ENCODE measurements at places on chromosomes 1 and 21. TPM values are rescaled to one million over a fixed set of nuclear protein-coding genes. Genes with fewer than 3 reads are reported as not detected.

Gene NFYC
- total RNA-seq: 69.0 TPM

Gene FCRLB
- total RNA-seq: 0.57 TPM

Gene ADAMTS5
- total RNA-seq: 10.7 TPM

Gene SPRR2F
- not detected for total RNA-seq

Gene GABRD
- total RNA-seq: not detected

GRCh38 chr1:199721001-199721400 lies 306.5 kb upstream of the NR5A2 start:
- H3K27ac ChIP-seq: no peak overlapping the region
- no peak for DNase-seq
- no peak overlapping the region for H3K4me3 ChIP-seq
- no peaks in the 10 kb centered on the region for H3K36me3 ChIP-seq
- H3K4me1 ChIP-seq: no peaks in the 10 kb centered on the region

GRCh38 chr1:237205400-237206064 lies 163.5 kb downstream of the RYR2 start:
- no peaks in the 10 kb centered on the region for H3K4me1 ChIP-seq
- no peak for DNase-seq
- no peaks in the 10 kb centered on the region for H3K36me3 ChIP-seq
- H3K27me3 ChIP-seq: no peaks in the 10 kb centered on the region
- H3K27ac ChIP-seq: no peak overlapping the region
- H3K4me3 ChIP-seq: no peak overlapping the region

DNA sequence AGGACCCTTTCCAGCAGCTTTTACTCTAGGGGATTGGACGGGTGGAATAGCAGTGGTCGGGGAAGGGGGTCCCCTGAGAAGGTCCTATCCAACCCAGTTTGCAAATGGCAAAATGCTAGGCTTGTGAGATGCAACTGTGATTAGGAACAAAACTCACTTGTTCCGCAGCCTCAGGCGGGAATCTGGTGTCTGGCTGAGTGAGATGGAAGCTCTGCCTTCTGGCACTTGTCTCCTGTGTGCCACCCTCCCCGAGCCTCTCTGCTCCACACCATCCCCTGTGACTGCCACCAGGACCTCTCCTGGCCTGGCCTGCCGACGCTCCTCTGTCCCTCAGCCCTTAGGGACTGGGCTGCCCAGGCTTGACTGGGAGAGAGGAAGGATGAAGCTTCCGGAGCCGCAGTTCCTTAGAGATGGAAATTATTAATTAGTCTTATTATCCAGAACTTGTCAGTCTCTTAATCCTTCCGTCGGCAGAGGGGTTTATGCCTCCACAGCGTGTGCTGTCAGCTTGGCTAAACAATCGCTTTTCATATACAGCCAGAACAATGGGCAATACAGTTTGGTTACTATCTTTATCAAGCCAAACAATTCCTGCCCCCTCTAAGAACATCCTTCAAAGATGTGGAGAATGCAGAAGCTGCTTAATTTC lies 292.8 kb upstream of the VAMP3 start:
- H3K27me3 ChIP-seq: no peaks in the 10 kb centered on the region
- no peaks in the 10 kb centered on the region for H3K36me3 ChIP-seq
- no peaks in the 10 kb centered on the region for H3K4me1 ChIP-seq
- peak overlapping the region; percentile 78 for H3K27ac ChIP-seq

- H3K27me3 ChIP-seq: no peaks in the 10 kb centered on the region
- H3K4me3 ChIP-seq: no peak overlapping the region
- H3K4me1 ChIP-seq: peaks cover 5% of the 10 kb centered on the region
- no peaks in the 10 kb centered on the region for H3K36me3 ChIP-seq
Measured at GRCh38 chr21:45572231-45572630, 30.0 kb upstream of the SLC19A1 start.

- no peaks in the 10 kb centered on the region for H3K4me1 ChIP-seq
- no peak overlapping the region for H3K27ac ChIP-seq
- no peak for DNase-seq
- H3K36me3 ChIP-seq: no peaks in the 10 kb centered on the region
- no peak overlapping the region for H3K4me3 ChIP-seq
- no peaks in the 10 kb centered on the region for H3K27me3 ChIP-seq
Measured at GRCh38 chr1:172203902-172204301, 216.6 kb upstream of the C1orf105 start.

GRCh38 chr1:161066694-161067093 lies 3.0 kb downstream of the ARHGAP30 start:
- DNase-seq: no peak
- H3K4me1 ChIP-seq: peaks cover 19% of the 10 kb centered on the region
- no peaks in the 10 kb centered on the region for H3K36me3 ChIP-seq
- H3K27me3 ChIP-seq: no peaks in the 10 kb centered on the region
- H3K27ac ChIP-seq: no peak overlapping the region

GRCh38 chr1:226697151-226697928 lies 41.7 kb downstream of the ITPKB start:
- peak overlapping the region; percentile 65 for H3K27ac ChIP-seq
- peaks cover 4% of the 10 kb centered on the region for H3K4me1 ChIP-seq
- DNase-seq: no peak
- no peak overlapping the region for H3K4me3 ChIP-seq

GRCh38 chr1:24875257-24875656 lies 54.8 kb downstream of the RUNX3 start:
- no peaks in the 10 kb centered on the region for H3K36me3 ChIP-seq
- no peak overlapping the region for H3K27ac ChIP-seq
- H3K4me3 ChIP-seq: no peak overlapping the region
- DNase-seq: peak; percentile 21
- H3K4me1 ChIP-seq: no peaks in the 10 kb centered on the region
- no peaks in the 10 kb centered on the region for H3K27me3 ChIP-seq

DNA sequence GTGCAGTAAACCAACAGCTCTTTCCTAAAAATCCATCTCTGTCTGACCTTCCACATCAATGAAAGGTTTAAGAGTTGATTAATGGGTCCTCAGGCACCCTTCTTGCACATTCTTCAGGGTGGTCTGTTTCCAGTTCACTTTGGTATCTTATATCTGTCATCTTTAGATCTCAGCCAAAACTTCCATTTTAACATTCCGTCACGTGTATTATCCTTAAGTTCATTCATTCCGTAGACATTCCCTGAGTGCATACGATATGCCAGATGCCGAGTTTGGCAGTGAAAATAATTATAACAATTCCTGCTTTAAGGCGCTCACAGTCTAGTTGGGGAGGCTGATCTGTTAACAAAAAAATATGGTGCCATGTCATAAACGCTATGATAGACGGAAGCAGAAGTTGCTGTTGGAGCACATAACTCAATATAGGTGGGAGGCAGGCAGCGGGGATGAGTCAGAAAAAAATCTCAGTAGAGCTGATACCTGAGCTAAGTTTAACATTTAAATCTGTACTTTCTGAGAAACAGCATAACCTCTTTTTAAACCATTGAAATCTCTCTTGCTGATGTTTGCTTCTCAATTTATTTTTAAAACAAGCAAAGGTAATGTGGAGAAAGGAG lies 59.6 kb upstream of the HOOK1 start:
- no peak for DNase-seq
- no peak overlapping the region for H3K27ac ChIP-seq
- no peak overlapping the region for H3K4me3 ChIP-seq
- no peaks in the 10 kb centered on the region for H3K4me1 ChIP-seq
- H3K36me3 ChIP-seq: no peaks in the 10 kb centered on the region
- H3K27me3 ChIP-seq: no peaks in the 10 kb centered on the region

GRCh38 chr1:240094041-240094722 lies 2.5 kb downstream of the FMN2 start:
- peaks cover 25% of the 10 kb centered on the region for H3K27me3 ChIP-seq
- H3K36me3 ChIP-seq: no peaks in the 10 kb centered on the region
- DNase-seq: no peak

GRCh38 chr1:2049225-2049717 lies 940 bp upstream of the PRKCZ start:
- no peaks in the 10 kb centered on the region for H3K27me3 ChIP-seq
- DNase-seq: peak; percentile 64
- H3K27ac ChIP-seq: peak overlapping the region; percentile 81
- no peaks in the 10 kb centered on the region for H3K36me3 ChIP-seq

GRCh38 chr1:11417162-11417561 lies 61.8 kb upstream of the DISP3 start:
- H3K27ac ChIP-seq: no peak overlapping the region
- DNase-seq: no peak
- H3K4me3 ChIP-seq: no peak overlapping the region
- no peaks in the 10 kb centered on the region for H3K4me1 ChIP-seq
- no peaks in the 10 kb centered on the region for H3K27me3 ChIP-seq
- no peaks in the 10 kb centered on the region for H3K36me3 ChIP-seq

GRCh38 chr1:154595621-154596020 lies 12.4 kb downstream of the ADAR start:
- H3K4me1 ChIP-seq: no peaks in the 10 kb centered on the region
- peaks cover 95% of the 10 kb centered on the region for H3K36me3 ChIP-seq
- H3K27me3 ChIP-seq: no peaks in the 10 kb centered on the region
- no peak for DNase-seq

GRCh38 chr1:30008998-30009657 lies 714.3 kb downstream of the MATN1 start:
- H3K27ac ChIP-seq: no peak overlapping the region
- no peak overlapping the region for H3K4me3 ChIP-seq
- no peaks in the 10 kb centered on the region for H3K4me1 ChIP-seq
- H3K27me3 ChIP-seq: no peaks in the 10 kb centered on the region
- no peaks in the 10 kb centered on the region for H3K36me3 ChIP-seq

- no peaks in the 10 kb centered on the region for H3K36me3 ChIP-seq
- H3K27ac ChIP-seq: no peak overlapping the region
- no peak overlapping the region for H3K4me3 ChIP-seq
- no peak for DNase-seq
- no peaks in the 10 kb centered on the region for H3K4me1 ChIP-seq
Measured at GRCh38 chr1:200072636-200073285, 45.3 kb downstream of the NR5A2 start.

- DNase-seq: peak; percentile 37
- no peak overlapping the region for H3K4me3 ChIP-seq
- H3K36me3 ChIP-seq: no peaks in the 10 kb centered on the region
- H3K27ac ChIP-seq: no peak overlapping the region
- H3K27me3 ChIP-seq: no peaks in the 10 kb centered on the region
- H3K4me1 ChIP-seq: no peaks in the 10 kb centered on the region
Measured at GRCh38 chr21:45265721-45266517, 21.8 kb downstream of the POFUT2 start.

DNA sequence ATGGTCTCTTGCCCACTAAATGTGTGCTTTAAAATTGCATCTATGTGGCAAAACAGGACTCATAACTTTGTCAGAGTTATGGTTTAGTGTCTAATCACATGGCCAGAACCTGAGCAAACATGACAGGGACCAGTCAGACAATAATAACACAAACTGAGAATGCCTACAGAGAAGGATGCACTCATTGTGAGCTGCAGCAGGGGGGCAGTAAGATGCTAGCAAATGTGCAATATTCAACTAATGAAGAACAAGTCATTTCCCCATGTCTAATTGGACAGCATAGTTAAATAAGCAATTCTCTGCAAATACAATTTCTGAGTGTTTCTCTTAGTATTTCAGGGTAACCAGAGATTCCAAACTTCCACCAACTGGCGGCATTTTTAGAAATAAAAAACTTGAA lies 30.8 kb downstream of the SPAG17 start:
- no peak overlapping the region for H3K27ac ChIP-seq
- H3K27me3 ChIP-seq: no peaks in the 10 kb centered on the region
- H3K4me1 ChIP-seq: no peaks in the 10 kb centered on the region

- H3K27ac ChIP-seq: no peak overlapping the region
- no peak overlapping the region for H3K4me3 ChIP-seq
- no peak for DNase-seq
- H3K27me3 ChIP-seq: no peaks in the 10 kb centered on the region
- no peaks in the 10 kb centered on the region for H3K4me1 ChIP-seq
- no peaks in the 10 kb centered on the region for H3K36me3 ChIP-seq
Measured at GRCh38 chr1:234836045-234836681, 226.2 kb upstream of the IRF2BP2 start.

- H3K27ac ChIP-seq: no peak overlapping the region
- H3K4me3 ChIP-seq: no peak overlapping the region
- H3K36me3 ChIP-seq: no peaks in the 10 kb centered on the region
- no peak for DNase-seq
- peaks cover 2% of the 10 kb centered on the region for H3K4me1 ChIP-seq
Measured at GRCh38 chr1:9633493-9633892, 18.0 kb upstream of the PIK3CD start.

- DNase-seq: no peak
- no peak overlapping the region for H3K4me3 ChIP-seq
- H3K36me3 ChIP-seq: no peaks in the 10 kb centered on the region
- H3K27ac ChIP-seq: no peak overlapping the region
Measured at GRCh38 chr1:179046808-179047635, 21.3 kb downstream of the FAM20B start.

GRCh38 chr1:85504417-85504816 lies 39.5 kb upstream of the DDAH1 start:
- no peak overlapping the region for H3K27ac ChIP-seq
- DNase-seq: no peak
- H3K36me3 ChIP-seq: no peaks in the 10 kb centered on the region

- H3K27ac ChIP-seq: no peak overlapping the region
- H3K4me1 ChIP-seq: no peaks in the 10 kb centered on the region
- H3K27me3 ChIP-seq: no peaks in the 10 kb centered on the region
- no peaks in the 10 kb centered on the region for H3K36me3 ChIP-seq
Measured at GRCh38 chr21:24844671-24845070, 762.6 kb downstream of the MRPL39 start.

DNA sequence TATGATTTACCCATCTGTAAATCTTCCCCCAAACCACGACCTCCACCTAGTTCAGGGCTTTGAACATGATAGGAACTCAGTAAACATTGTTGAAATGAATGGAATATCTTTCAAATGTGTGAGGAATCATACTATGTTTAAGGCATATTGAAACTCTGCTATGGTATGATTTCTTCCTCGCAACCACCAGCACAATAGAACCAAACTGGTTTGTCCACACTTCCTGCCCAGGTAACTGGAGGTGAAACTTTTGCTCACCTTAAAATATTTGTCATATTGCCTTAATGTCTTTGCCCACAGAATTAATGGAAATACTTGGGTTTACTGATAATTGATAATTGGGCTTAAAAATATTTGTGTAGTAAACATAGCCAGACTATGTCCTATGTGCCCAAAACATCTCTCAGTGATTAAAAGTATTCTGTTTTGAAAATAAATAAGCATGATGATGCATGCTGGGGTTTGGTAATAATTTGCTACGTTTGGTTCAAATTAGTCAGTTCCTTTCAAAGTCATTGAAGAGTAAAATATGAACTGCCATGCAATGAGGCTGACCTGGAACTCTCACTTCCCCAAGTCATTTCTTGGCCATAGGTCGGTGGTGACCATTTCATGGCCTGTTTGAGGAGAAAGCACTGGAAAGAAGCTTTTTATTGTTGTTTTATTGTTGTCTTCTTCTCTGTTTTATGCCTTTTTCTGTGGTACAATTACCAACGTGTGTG lies 73.3 kb downstream of the TNFSF18 start:
- H3K36me3 ChIP-seq: no peaks in the 10 kb centered on the region
- no peak for DNase-seq
- no peak overlapping the region for H3K4me3 ChIP-seq
- H3K27ac ChIP-seq: no peak overlapping the region

- no peak overlapping the region for H3K4me3 ChIP-seq
- no peaks in the 10 kb centered on the region for H3K36me3 ChIP-seq
- H3K4me1 ChIP-seq: no peaks in the 10 kb centered on the region
- H3K27me3 ChIP-seq: no peaks in the 10 kb centered on the region
- peak; percentile 52 for DNase-seq
- no peak overlapping the region for H3K27ac ChIP-seq
Measured at GRCh38 chr1:245168086-245168485, 13.3 kb downstream of the KIF26B start.

GRCh38 chr1:203199816-203200571 lies 13.5 kb upstream of the CHI3L1 start:
- H3K4me3 ChIP-seq: no peak overlapping the region
- H3K27me3 ChIP-seq: no peaks in the 10 kb centered on the region
- H3K36me3 ChIP-seq: no peaks in the 10 kb centered on the region
- no peak for DNase-seq
- peak overlapping the region; percentile 57 for H3K27ac ChIP-seq
